Naive thymus-derived CD8-positive, alpha-beta T cell (primary cell): ENCODE measurements at places on chromosomes 1 and 21.

DNA sequence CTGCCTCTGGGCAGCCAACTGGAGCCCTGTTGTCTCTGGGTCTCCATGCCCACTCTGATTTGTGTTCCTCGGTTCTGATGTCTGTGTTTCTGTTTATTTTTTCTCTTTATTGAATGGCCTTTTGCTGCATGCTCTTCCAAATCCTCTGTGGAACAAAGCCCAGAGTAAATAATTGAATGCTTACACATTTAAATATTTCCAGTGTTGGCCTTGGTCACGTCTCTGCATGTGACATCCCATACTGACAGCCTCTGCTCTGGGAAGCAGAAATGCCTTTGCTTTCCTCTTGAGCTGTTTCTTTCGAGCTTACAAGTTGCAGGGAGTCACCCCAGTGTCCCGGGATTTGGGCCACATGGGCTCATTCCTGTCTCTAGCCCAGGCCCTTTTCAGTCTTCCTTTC, 267.9 kb downstream of the PTPRU start:
- no peak for DNase-seq

DNA sequence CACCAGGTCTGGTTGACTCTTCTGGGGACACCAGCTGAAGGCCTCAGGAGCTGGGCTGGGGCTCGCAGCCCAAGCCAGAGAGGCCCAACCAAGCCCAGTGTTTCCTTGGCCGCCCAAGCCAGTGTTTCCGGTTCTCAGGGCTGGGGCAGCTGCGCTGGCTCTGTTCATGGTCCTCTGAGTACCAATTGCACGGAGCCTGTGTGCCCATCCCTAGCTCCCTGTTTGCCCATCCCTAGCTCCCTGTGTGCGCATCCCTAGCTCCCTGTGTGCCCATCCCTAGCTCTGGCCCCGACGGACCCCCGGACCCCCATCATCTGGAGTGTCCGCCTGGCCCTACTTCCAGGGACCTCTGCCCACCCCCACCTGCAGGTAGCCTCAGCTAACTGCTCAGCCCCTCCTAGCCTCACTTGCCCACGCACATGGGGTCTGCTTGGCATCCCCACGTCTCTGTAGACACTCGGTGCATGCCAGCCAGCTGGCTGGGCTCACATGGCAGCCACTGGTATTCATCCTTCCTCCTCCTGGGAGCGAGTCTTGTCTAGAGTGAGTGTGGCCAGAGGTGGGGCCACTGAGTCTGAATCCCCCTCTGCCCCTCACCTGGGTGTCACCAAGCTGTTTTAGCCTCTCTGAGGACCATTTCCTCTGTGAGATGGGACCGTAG, 64.0 kb downstream of the WNT9A start:
- no peak for DNase-seq

- no peak for DNase-seq
Measured at GRCh38 chr1:211589782-211590721, 11.1 kb upstream of the SLC30A1 start.

DNA sequence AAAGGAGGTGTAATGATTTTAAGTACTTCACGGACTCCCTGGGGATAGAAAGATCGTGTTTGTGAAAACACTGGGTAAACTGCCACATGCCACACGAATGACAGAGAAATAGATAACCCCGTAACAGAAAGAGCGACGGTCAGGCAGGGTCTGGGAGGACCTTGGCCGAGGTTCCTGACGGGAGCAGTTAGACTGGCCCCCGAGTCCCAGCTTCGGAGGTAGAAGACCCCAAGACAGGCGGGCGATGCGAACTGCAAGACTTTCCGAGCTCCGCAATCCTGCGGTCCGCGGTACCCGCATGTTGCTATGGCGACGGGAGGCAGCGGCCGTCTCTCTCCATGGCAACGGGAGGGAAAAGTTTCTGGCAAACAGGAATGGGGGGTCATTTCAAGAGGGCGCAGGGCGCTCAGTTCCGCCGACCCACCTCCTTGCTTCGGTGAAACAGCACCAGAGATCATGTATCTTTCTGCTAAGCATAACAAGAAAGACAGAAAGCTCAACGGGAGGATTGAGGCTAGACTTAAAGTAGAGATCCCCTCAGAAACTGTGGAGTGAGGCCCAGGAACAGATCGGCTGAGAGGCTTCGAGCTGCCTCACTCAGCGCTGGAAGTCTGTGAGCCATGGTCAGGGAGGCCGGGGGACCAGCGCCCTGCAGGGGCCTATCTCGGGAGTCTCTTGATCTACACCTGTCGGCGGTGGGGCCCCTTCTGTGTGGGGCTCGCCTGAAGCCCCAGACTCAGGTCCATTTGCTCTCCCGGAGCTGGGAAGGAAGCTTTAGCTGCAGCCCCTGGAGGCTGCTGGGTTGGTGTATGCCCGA, 685 bp upstream of the SYT6 start:
- DNase-seq: no peak

- DNase-seq: no peak
Measured at GRCh38 chr21:42764443-42764760, 111.0 kb downstream of the PDE9A start.

GRCh38 chr1:94309216-94309615, 71.8 kb upstream of the ARHGAP29 start:
- no peak for DNase-seq

DNA sequence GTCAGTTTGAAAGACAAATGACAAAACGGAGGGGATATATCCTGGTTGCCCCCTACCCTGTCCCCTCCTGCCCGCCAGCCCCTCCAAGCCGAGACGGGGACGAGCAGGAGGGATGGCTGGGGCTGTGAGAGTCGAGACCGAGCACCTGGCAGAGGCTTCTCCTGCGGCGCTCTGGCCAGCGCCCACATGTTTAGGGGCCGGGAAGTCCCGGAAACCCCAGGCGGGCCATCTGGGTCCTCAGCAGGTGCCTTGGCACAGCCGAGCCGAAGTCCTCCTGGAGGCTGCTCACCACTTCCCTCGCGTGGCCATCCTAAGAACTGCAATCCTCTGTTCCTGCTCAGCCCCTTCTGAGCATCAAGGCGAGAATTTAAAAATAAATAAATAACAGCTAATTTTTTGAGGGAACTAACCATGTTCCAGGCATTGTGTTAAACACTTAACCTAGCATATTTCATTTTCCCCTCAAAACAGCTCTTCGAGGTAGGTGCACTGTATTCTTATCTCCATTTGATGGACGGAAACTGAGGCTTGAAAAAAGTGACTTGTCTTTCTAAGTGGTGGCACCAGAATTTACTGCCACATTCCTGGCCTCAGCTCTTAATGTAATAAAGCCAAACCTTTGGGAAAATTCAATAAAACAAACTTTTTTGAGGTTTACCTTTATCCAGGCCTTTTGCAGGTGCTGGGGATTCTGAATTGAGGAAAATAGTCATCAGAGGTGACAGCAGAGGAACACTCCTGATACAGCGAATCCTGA, 3.5 kb upstream of the RIMS3 start:
- peak; percentile 70 for DNase-seq
